Stomach (tissue), 19 donors: ENCODE measurements at places on chromosomes 11 and 22. TPM values are rescaled to one million over a fixed set of nuclear protein-coding genes. Genes with fewer than 3 reads are reported as not detected.

- H3K4me1 ChIP-seq = peaks cover 24% of the 10 kb centered on the region
- DNase-seq = no peak
- H3K36me3 ChIP-seq = no peaks in the 10 kb centered on the region
- H3K27ac ChIP-seq = no peak overlapping the region
- no peaks in the 10 kb centered on the region for H3K27me3 ChIP-seq
Measured at GRCh38 chr22:30393885-30394284, 2.9 kb upstream of the SEC14L2 start.

The NAV2 gene
- 10.8 TPM for total RNA-seq

- H3K36me3 ChIP-seq = peaks cover 68% of the 10 kb centered on the region
- H3K4me1 ChIP-seq = peaks cover 20% of the 10 kb centered on the region
- peak; percentile 50 for DNase-seq
- H3K27me3 ChIP-seq = no peaks in the 10 kb centered on the region
Measured at GRCh38 chr11:60891103-60891741, 15.2 kb downstream of the PRPF19 start.

DNA sequence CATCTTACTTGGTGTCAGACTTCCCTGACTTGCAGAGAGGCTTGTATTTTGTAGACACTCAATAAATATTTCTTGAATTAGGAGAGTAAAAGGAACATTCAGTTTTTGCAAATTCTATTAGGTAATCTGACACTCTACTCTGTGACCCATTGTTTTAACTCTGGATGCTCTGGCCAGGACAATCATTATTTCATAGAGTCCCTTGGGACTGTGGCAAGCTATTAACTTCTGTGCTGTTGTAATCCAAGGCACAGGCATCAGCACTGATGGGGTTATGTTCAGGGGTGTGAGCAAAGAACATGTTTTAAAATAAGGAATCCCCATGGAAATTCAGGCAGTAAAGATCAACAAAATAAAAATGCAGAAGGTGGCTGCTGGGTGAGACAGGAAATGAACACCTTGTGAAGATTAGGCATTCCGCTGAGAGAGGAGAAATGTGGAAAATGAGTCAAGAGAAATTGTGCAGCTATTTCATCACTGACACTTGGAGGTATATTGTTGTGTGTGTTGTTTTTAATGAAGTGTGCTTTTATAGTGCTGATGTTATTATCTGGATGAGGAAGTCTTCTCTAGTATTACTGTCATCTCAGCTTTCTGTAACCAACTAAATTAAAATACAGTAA lies 175.2 kb downstream of the WNT11 start:
- H3K27me3 ChIP-seq = no peaks in the 10 kb centered on the region
- no peaks in the 10 kb centered on the region for H3K36me3 ChIP-seq
- no peak overlapping the region for H3K4me3 ChIP-seq
- no peak overlapping the region for H3K27ac ChIP-seq
- no peak for DNase-seq
- no peaks in the 10 kb centered on the region for H3K4me1 ChIP-seq

The MRGPRX4 gene
- not detected for total RNA-seq

GRCh38 chr11:11553573-11553972 lies 68.2 kb downstream of the GALNT18 start:
- no peaks in the 10 kb centered on the region for H3K27me3 ChIP-seq
- no peak for DNase-seq
- no peak overlapping the region for H3K4me3 ChIP-seq

GRCh38 chr11:25702417-25702816 lies 629.5 kb upstream of the ANO3 start:
- DNase-seq = no peak
- H3K27ac ChIP-seq = no peak overlapping the region
- no peaks in the 10 kb centered on the region for H3K36me3 ChIP-seq
- H3K4me1 ChIP-seq = no peaks in the 10 kb centered on the region
- no peak overlapping the region for H3K4me3 ChIP-seq
- no peaks in the 10 kb centered on the region for H3K27me3 ChIP-seq

The KDM4E gene
- not detected for total RNA-seq

The MB gene
- 1.3 TPM for total RNA-seq

GRCh38 chr22:19321757-19322156 lies 30.2 kb upstream of the CLTCL1 start:
- no peaks in the 10 kb centered on the region for H3K36me3 ChIP-seq
- H3K4me3 ChIP-seq = no peak overlapping the region
- H3K27ac ChIP-seq = no peak overlapping the region
- DNase-seq = no peak
- no peaks in the 10 kb centered on the region for H3K4me1 ChIP-seq

GRCh38 chr11:96246718-96247552 lies 96.1 kb downstream of the MAML2 start:
- DNase-seq = no peak
- H3K4me1 ChIP-seq = peaks cover 13% of the 10 kb centered on the region
- H3K27ac ChIP-seq = no peak overlapping the region
- H3K27me3 ChIP-seq = no peaks in the 10 kb centered on the region

The INS gene
- not detected for total RNA-seq

The MYRF gene
- total RNA-seq = 6.4 TPM

- no peak for DNase-seq
- H3K4me1 ChIP-seq = no peaks in the 10 kb centered on the region
- no peaks in the 10 kb centered on the region for H3K27me3 ChIP-seq
- no peak overlapping the region for H3K27ac ChIP-seq
- peaks cover 12% of the 10 kb centered on the region for H3K36me3 ChIP-seq
Measured at GRCh38 chr11:125978778-125979407, 33.0 kb downstream of the VSIG10L2 start.

GRCh38 chr11:116300232-116300631 lies 472.6 kb downstream of the BUD13 start:
- H3K4me1 ChIP-seq = no peaks in the 10 kb centered on the region
- H3K27ac ChIP-seq = no peak overlapping the region
- DNase-seq = no peak
- no peaks in the 10 kb centered on the region for H3K36me3 ChIP-seq
- no peaks in the 10 kb centered on the region for H3K27me3 ChIP-seq

- peaks cover 10% of the 10 kb centered on the region for H3K4me1 ChIP-seq
- no peaks in the 10 kb centered on the region for H3K27me3 ChIP-seq
- no peak for DNase-seq
- no peak overlapping the region for H3K4me3 ChIP-seq
Measured at GRCh38 chr11:77031599-77031998, 2.6 kb upstream of the B3GNT6 start.

The PLEKHB1 gene
- total RNA-seq = 13.4 TPM

DNA sequence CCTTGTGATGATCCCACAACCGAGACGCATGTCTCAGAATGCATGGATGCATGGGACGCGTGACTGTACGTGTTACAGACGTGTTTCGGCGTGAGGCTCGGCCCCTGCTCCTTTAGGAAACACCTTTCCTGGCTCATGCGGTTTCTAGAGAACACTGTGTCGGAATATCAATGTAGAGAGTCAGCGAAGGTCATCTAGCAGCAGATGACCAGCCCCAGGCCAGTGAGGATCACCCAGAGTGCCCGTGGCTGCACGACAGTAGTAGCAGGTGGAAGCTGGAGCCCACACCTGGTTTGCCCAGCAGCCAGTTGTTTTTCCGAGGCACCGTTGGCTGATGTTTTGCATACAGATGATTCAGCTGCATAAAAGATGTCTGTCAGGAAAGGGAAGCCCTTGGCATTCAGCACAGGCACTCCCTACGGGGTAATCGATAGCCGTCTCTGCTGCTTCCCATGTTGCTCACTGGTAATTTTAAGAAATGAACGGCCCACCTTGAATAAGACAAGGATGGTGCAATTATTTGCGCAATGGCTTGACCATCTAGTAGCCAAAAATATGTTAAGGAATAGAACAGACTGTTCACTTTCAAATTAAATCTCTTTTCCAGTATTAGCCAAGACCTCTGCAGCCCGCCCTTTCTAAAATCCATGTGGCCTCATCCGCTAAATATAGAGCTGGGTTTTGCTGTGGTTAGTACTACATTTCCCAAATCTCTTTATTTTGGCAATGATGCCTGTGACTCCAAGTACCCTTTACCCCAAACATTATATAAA lies 1.1 kb upstream of the CLTCL1 start:
- no peaks in the 10 kb centered on the region for H3K27me3 ChIP-seq
- peaks cover 11% of the 10 kb centered on the region for H3K4me1 ChIP-seq
- no peak for DNase-seq
- H3K27ac ChIP-seq = peak overlapping the region; percentile 77

The HBB gene
- total RNA-seq = 202 TPM

The ELF5 gene
- not detected for total RNA-seq

GRCh38 chr11:127037596-127037995 lies 37.0 kb upstream of the KIRREL3 start:
- H3K27me3 ChIP-seq = no peaks in the 10 kb centered on the region
- no peak overlapping the region for H3K27ac ChIP-seq
- no peak overlapping the region for H3K4me3 ChIP-seq
- DNase-seq = no peak
- H3K36me3 ChIP-seq = no peaks in the 10 kb centered on the region

The C22orf31 gene
- total RNA-seq = 0.55 TPM

DNA sequence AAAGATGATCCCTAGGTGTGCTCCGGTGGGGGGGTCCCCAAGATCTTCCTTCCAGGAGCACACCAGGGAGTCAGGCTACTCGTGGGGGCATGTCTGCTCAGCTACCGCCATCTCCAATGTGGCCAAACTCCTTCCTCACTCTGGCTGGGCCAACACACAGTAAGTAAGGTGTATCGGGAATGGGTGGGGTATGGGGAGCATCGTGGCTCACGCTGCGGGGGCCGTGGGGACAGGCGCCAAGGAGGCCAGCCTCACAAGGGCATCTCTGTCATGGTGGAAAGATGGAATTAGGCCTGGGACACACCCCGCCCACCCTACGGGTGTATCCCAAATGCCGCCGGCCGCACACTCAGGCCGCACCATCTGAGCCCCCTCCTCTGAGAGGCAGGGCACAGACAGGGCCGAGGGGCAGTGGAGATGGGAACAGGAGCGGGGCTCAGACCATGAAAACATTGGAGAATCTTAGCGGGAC lies 8.3 kb downstream of the IGF2 start:
- no peaks in the 10 kb centered on the region for H3K4me1 ChIP-seq
- DNase-seq = peak; percentile 4
- H3K4me3 ChIP-seq = no peak overlapping the region
- H3K36me3 ChIP-seq = no peaks in the 10 kb centered on the region
- no peak overlapping the region for H3K27ac ChIP-seq

GRCh38 chr22:26589367-26589844 lies 526 bp downstream of the TPST2 start:
- no peaks in the 10 kb centered on the region for H3K27me3 ChIP-seq
- peaks cover 30% of the 10 kb centered on the region for H3K4me1 ChIP-seq
- H3K36me3 ChIP-seq = no peaks in the 10 kb centered on the region
- peak overlapping the region; percentile 89 for H3K27ac ChIP-seq
- peak; percentile 38 for DNase-seq

The SLC22A12 gene
- not detected for total RNA-seq

DNA sequence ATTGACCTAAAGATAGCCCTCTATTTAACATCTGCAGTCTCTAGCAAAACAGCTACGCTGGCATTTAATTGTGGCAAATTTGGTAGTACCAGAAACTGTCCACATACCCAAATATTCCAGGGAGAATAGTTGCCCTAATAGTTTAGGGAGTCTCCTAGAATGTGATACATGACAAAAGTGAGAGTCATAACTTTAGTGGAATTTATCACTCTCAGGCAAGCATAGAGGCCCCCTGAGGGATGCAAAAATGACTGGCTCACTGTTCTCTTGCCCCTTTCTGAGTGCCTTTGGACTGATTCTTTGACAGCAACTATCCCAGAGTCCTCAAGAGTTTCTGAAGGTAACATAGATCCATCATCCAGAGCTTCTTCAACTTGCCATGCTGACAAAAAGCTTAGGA lies 2.3 kb upstream of the OR51B4 start:
- H3K4me3 ChIP-seq = no peak overlapping the region
- no peak for DNase-seq
- no peaks in the 10 kb centered on the region for H3K27me3 ChIP-seq
- H3K27ac ChIP-seq = no peak overlapping the region
- H3K4me1 ChIP-seq = no peaks in the 10 kb centered on the region
- no peaks in the 10 kb centered on the region for H3K36me3 ChIP-seq

DNA sequence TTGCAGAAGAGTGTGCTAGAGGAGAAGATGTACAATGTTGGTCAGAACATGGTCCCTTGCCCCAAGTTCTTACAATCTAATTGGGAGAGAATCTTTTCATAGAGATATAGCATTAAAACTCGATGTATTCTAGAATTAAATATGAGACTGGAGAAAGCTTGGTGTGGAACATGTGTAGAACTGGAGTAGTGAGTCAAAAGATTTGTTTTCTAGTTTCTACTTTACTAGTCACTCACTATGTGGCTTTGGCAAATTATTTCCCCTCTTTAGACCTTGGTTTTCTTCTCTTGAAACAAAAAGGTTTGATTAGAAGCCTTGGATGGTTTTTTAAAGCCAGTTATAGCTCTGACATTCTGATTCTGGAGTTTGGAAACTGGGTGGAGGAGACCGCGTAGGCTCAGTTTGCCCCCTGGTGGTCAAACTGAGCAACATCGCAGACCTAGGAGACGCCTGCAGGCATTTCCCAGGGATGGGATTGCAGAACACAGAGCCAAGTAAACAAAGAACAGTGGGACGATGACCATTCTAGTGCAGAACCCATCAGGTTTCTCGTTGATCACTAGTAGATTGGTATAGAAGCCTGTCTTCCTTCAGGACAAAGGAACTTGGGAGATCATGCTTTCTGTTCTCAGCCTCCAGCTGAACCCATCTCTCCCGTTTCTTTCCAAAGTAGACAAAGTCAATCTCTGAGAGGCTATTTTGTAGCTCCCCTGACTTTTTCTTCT lies 8.5 kb upstream of the CHRDL2 start:
- no peaks in the 10 kb centered on the region for H3K27me3 ChIP-seq
- H3K36me3 ChIP-seq = no peaks in the 10 kb centered on the region
- H3K27ac ChIP-seq = no peak overlapping the region
- DNase-seq = peak; percentile 86

GRCh38 chr22:38963872-38964271 lies 6.5 kb downstream of the APOBEC3A start:
- no peaks in the 10 kb centered on the region for H3K36me3 ChIP-seq
- H3K27ac ChIP-seq = no peak overlapping the region
- no peak overlapping the region for H3K4me3 ChIP-seq

- peaks cover 34% of the 10 kb centered on the region for H3K4me1 ChIP-seq
- no peaks in the 10 kb centered on the region for H3K27me3 ChIP-seq
- peak; percentile 37 for DNase-seq
- peak overlapping the region; percentile 91 for H3K27ac ChIP-seq
- H3K36me3 ChIP-seq = no peaks in the 10 kb centered on the region
Measured at GRCh38 chr11:9570313-9571025, 3.0 kb upstream of the WEE1 start.

DNA sequence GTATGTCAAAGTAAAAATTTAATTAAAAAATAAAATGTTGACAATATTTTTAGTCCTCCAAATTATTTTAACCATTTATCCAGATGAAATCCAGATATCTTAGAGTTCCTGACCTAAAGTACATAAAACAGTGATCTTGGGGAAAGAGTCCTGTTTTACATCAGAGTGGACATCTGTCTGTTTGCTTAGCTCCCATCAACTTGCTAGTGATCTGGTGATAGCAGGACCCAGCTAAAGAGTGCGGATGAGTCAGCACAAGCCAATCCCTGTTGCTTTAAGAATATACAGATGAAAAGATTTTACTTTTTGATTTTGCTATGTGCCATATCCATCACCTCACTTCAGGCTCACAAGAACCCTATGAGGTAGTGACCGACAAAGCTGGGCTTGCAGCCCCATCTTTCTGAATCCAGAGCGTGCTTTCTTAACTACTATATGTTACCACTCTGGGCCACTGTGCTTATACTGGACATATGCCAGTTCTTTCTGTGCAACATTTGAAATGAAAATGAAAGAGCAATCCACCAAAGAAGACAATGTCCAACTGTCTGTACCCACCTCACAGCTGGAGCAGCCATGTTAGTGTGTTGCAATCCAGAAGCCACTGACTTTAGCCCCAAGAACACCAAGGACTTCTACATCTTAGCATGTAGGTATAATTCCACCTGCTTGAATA lies 167.6 kb upstream of the SESN3 start:
- no peaks in the 10 kb centered on the region for H3K4me1 ChIP-seq
- DNase-seq = no peak
- no peak overlapping the region for H3K27ac ChIP-seq
- no peaks in the 10 kb centered on the region for H3K36me3 ChIP-seq
